ENCODE measurements at places on chromosomes 1 and 21.

DNA sequence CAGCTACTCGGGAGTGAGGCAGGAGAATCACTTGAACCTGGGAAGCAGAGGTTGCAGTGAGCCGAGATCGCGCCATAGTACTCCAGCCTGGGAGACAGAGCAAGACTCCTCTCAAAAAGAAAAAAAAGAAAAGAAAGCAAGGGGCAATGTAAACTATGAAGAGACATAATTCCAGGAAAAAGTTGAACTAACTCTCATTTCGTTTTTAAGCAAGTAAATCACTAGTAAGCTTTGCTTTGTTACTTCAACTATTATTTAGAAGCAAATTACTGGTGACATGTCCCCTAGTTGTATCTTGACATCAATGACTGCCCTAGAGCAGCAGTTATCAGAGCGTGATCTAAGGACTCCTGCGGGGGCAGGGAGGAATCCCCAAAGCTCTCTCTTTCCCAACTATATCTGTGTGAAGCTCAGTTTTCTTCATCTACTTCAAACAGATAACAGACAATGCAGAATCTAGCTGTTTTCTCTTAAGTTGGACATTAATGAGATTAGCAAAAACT lies 18.7 kb downstream of the CLSTN1 start:
- no peak for DNase-seq

DNA sequence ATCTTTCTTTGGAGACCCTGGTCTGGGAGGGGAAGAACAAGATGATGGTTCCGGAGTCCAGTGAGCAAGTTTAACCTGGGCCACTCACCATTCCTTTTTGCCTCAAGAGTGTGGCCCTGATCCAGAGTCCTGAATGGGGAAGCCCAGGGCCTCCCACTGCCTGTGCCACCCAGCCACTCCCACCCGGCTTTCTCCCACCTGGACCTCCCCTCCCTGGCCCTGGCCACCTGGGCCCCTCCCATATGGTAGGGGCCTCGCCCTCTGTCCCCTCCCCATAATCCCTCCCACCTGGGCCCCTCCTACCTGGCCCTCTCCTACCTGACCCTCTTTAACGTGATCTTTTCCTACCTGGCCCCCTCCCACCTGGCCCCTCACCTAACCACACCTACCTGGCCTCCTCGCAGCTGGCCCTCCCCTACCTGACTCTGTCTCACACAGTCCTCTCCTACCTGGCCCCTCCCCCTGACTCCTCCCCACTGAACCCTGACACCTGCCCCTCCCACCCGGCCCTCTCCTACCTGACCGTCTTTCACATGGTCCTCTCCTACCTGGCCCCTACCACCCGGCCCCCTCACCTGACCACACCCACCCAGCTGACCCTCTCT lies 220.7 kb upstream of the VAMP3 start:
- no peak for DNase-seq

GRCh38 chr1:207818971-207819451 lies 67.2 kb downstream of the CD46 start:
- no peak for DNase-seq

- DNase-seq: no peak
These were observed 59.4 kb downstream of the ST6GALNAC3 start for GRCh38 chr1:76133977-76134376.

GRCh38 chr1:183953031-183953430 lies 84.5 kb downstream of the COLGALT2 start:
- DNase-seq: no peak

- DNase-seq: no peak
These were observed 17.1 kb downstream of the SLC66A1 start for GRCh38 chr1:19329188-19329587.

DNA sequence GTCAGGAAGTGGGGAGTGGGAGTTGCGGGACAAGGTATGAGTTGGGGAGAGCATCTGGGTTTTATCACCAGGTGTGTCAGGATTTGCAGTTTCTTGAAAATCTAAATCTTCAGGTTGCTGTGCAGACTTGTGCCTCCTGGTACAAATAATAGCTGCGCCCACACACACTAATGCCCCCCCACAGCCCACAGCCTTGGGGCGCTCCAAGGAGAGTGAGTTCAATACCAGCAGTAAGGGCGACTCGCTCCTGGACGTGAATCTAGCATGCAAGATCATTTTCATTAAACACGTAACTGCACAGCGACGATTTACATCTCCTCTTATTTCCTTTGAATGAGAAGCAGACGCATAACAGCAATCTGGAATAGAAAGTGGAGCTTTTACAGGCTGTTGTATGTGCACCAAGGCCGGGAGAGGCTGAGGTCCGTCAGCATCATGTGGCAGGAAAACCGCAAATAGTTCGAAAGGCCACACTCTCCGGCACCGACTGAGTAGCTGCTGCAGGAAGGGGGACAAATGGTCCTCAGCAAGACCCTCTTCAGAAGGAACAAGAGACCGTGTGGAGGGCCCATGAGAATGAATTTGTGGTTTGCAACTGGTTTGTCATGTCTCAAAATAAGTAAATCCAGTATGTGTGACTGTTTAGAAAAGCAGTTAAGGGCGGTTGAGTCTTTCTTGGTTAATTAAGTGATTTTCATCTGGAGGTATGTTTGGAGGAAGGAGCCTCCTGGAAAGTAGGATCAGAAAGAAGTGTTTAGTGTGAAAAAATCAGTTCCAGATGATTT lies 439.5 kb downstream of the SMYD3 start:
- no peak for DNase-seq

DNA sequence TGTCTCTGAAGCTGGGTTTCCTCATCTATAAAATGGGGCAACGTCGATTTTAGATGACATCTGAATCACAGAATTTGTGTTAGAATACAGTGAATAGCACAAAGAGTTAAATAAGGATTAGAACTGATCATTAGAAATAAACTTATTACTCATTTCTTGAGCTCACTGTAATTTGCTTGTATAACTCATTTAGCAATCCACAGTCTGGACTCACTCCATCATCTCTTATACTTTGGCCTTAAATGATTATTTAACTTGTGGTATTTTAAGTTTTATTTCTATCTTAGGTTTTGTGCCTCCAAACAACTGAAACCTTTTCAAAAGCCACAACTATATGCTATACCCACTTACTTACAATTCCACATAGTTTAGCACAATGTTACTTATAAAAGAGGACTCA lies 128.0 kb downstream of the CDC42BPA start:
- DNase-seq: no peak

DNA sequence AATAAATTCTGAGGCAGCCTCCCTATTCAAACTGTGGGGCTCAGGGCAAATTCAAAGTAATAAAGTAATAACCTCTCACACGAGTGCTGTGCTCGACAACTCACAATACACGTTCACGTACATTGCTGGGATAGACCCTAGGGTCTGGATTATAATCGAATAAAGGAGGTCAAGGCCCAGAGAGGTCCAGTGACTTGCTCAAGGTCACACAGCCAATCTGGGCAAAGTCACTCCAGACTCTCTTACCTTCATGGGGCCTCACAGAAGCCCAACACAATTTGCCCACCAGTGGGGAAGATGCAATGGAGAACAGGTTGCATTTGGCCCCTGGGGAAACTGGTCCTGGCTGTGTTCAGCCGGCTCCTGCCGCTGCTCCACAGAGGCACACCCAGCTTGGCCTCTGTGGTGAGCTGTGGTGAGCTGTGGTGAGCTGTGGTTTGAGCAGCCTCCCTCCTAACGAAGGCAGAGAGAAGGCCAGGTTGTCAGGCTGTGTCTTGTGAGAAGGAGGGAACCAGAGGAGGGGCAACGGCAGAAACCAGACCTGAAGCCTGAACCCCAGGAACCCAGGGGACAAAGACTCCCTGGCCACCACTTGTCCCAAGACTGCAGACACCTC lies 35.1 kb downstream of the NUAK2 start:
- no peak for DNase-seq

GRCh38 chr1:58620926-58621325 lies 43.9 kb upstream of the TACSTD2 start:
- no peak for DNase-seq

- DNase-seq: no peak
These were observed 63.4 kb upstream of the NEK2 start for GRCh38 chr1:211738691-211739301.

DNA sequence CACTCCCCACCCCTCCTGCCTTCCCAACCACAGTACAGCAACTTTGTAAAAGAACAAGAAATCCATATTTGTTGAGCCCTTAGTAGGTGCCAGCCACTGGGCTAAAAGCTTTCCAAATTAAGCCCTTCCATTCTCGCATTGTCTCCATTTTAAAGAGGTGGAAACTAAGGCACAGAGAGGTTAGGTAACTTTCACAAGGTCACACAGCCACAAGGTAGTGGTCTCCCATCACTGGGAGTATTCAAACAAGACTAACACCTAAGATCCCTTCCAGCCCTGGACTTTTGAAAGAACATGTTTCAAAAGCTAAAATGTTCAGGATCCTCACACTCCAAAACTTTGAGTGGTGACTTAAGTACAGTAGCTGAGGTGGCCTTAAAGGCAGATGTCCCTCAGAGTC lies 3.2 kb downstream of the SDC3 start:
- DNase-seq: no peak

DNA sequence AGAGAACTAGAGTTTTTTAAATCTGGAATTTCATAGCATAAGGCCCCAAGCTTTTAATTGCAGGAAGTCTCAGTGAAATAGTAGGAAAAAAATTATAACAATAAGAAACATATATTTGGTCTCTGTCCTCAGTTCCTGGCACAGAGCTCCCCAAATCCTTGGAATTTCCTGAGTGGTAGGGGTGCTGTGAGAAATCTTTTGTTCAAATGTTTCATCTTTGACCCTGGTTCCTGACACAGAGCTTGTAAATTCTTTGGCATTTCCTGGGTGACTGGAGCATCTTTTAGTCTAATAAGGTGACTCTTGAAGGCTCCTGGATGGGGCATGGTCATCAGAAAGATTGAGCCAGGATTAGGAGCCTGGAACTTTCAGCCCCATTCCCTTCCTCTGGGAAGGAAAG lies 225.7 kb upstream of the AJAP1 start:
- DNase-seq: no peak

GRCh38 chr1:183881387-183882131 lies 76.6 kb downstream of the RGL1 start:
- DNase-seq: no peak

DNA sequence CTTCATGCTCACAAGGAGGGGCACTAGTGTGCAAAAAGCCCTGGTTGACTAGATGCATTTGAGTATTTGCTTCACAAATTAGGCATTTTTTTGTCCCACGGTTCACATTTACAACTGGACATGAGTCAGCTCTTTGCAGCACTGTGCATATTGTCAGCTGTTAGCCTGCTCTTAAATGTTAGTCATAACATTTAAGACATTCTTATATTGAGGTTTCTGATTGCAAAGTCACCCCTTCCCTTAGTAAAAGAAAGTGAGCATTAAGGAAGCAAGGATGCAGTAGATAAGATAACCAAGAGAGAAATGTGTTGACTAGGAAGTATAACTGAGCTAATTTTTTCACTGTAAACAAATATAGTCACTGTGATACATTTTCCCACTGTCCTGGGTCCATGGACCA lies 132.6 kb upstream of the CTTNBP2NL start:
- DNase-seq: peak; percentile 11

DNA sequence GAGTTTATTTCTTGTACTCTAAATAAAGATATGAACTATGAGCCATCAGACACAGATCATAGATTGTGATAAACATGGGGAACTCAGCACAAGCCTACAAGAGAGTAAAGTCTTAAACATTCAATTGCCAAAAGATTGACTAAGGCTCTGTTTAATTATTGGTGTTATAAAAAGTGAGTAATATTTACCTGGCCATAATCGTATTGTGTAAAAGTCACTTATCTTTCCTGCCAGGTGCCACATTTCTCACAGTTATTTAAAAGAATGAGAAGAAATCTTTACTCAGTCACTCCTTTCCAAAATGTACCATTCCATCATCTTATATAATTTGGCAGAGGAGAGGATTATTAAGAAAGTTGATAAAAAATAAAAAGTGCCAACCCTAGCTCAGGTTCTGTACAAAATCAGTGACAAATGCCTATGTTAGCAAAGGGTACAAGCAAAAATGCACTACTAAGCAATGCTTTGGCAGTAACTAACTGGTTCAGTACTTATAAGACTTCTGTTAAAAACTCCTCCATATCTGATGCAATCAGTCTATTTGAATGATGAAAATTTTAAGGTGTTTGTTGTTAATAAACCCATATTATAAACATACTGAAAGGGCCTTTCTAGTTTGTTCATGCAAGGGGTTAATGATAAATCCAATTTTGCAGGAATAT lies 5.8 kb upstream of the NR5A2 start:
- DNase-seq: no peak

DNA sequence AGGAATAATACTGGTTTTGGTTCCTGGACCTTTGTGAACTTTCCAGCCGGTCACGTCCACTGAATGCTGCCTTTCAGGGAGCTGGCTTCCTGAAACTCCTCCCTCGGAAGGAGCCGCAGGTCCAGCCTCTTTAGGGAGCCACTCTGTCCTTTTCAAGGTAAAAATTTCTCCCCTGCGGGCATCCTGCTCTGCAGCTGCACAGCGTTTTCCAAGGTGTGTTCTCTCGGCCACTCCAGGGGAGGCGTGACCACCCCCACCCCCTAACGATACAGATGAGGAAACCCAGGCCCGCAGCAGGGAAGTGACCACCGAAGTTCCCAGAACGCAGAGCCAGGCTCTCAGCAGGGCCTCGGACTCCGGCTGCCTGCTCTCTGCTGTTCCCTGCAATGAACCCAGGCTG lies 21.5 kb downstream of the PADI2 start:
- no peak for DNase-seq

DNA sequence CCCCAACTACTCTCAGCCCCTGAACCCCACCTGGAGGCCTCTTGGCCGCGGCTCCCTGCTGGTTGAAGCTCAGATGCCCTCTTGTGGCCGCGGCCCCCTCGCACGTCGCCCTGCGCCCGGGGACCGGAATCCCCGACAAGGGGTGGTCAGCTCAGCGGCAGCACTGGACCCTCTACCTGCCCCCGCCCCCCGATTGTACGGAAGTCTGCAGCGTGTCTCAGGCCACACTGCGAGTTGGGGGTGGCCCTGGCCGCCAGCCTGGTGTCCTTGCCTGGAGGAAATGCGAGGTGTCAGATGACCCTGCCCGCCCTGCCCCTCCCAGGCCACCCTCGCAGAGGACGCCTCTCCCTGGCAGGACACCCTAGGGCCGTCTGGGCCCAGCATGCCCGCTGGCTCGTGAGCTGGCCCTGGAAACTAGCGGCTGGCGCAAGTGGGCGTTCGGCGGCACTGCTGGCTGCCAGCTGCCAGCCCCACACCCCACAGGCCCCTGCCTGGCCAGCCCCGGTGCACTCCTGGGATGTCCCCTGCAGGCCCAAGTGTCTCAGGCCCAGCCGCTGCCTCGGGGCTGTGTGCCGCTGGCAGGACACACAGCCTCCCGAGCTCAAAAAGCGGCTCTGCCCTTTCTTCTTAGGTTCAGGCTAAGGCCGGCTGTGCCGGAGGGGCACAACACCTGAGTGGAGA lies 60.8 kb downstream of the EDN2 start:
- DNase-seq: no peak

DNA sequence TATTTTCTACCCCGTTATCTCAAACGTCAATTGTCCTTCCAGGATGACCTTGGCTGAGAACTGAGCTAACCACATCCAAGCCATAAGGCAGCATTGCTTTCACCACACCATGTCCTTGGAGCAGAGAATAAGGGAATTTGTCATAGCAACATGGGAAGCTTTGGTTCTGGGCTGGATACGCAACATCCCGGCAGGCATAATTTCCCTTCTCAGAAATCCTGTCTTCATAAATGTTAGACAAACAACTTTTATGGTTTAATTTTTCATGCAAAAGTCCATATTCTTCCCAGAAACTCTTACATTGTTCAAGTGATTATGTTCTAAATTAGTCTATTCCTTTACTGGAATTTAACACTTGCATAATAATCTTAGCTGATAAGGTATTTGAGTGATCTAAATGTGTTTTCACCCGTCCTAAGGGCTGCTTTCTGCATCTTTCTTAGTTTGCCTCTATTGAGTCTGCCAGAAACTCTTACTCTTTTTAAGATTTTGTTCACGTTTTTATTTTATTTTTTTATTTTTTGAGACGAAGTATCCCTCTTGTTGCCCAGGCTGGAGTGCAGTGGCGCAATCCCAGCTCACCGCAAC lies 51.8 kb downstream of the KCNJ15 start:
- no peak for DNase-seq
